ENCODE measurements at places on chromosomes 1 and 21.

- DNase-seq = peak; percentile 32
Observed at GRCh38 chr1:152869808-152870419, 8.2 kb upstream of the SMCP start.

DNA sequence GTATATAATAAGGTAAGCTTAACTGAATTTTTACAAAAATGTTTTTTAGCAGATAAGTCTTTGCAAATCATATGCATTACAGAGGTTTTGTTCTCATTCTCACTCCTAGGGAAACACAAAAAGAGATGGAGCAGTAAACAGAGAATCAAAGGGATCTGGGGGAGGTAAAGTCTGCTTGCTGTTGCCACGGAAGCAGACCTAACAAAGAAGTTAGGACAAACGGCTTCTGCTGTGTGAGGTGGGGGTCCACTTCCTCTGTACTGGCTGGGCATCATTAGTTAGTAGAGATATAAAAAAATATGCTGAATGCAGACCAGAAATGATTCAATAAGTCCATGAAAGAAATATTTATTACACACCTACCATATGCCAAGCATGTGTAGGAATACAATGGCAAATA is 34.2 kb downstream of the GJA5 start:
- DNase-seq = no peak

DNA sequence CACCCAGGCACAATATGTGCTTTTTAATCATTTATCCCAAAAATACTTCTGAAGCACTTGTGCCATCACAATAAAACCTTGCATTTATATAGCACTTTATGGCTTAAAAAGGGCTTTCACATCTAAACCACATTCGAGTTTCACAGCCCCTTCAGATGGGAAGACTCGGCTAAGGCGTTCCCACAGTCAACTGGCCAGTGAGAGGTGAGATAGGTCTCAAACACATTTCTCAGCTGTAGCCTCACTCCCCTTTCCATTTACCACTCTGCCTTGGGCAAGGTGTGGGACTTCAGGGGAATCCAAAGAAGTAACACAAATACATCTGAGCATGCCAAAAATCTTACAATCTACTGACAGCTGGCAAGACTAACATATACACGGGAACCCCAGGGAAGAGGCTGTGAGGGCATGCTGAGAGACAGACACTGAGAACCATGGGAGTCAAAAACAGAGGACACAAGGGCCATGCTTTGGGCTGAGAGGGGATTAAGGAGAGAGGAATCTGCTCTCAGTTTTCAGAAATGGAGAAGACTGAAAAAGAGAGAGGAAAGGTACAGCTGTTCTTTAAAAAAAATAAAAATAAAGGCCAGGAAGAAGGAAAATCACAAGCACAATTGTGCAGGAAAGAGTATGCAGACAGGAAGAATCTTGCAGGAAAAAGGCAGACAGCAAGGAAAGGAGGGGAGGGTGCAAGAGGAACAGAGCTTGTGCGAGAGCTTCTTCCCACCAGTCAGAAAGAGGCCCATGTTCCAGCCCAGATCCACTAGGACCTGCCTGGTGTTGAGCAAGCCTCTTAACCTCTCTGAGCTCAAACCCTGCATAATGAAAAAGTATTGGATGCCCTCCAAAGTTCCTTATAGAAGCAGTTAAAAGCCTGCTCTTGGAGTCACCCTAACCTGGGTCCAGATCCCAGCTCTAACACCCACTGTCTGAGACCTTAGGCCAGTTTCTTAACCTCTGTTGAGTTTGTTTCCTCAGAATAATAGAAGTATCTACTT is 73.5 kb downstream of the JAK1 start:
- DNase-seq = no peak

DNA sequence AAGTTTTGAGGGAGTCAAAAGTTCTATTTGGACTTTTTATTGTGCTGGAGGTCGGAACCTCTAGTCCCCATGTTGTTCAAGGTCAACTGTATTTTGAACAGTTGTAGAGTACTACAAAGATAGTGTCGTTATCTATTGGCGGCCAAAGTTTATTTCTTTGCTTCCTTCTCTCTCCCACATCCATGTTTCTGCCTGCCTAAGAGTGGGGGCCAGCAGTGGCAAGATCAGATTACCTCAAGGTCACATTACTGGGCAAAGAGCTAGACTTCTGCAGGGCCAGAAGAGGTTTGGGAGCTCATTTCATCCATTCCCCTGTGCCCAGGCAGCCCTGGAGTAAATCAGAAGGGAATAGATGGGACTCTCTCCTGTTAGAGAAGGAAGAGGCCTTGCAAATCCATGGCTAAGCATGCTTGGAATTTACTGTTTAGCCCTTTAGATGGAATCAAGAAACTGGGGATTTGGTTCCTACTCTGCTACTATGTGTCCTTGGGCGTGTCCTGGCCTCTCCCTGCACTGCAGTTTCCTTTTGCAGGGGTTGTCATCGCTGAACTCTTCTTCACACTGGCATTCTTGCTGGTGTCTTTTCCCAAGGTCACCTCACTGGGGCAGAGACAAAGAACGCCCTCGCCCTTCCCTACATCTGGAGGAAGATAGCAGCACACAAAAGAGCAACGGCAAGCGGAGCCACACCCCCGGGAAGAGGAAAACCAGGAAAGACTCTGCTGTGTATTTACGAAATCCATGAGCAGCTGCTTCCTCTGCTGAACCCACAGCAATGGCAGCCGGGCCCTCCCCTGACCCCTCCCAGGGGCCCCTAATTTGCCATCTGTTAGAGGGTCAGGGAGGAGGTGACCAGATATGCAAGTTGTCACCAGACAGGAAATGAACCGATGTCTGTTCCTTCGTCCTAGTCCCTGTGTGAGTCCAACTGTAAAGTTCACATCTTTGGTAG is 73.3 kb downstream of the PLPP3 start:
- DNase-seq = no peak

GRCh38 chr1:80646053-80646452 is 1154.7 kb upstream of the ADGRL2 start:
- DNase-seq = no peak

DNA sequence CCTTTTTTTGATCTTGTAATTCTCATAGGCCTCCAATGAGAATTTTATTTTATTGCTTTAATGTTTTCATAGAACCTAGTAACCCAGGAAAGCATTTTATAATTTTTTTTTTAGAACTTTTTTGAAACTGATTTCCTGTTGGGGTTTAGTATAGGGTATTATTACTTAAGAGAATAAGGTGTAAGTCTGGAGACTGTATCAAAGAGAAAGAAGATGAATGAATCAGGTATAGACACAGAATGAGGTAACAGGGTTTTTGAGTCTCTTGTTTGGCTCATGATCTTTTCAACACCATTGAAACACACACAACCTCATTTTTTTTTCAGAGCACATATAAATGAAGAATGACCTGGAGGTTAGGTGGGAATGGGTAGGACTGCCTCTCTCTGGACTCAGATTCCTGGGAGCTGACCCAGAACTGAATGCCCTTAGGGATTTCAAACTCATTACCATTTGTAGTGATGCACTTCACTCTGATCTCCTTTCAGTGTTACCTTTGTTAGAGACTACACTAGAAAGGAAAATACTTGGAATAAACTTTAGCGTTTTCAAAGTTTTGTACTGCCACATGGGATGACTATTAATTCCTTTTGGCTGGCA is 51.0 kb downstream of the EPB41 start:
- no peak for DNase-seq

DNA sequence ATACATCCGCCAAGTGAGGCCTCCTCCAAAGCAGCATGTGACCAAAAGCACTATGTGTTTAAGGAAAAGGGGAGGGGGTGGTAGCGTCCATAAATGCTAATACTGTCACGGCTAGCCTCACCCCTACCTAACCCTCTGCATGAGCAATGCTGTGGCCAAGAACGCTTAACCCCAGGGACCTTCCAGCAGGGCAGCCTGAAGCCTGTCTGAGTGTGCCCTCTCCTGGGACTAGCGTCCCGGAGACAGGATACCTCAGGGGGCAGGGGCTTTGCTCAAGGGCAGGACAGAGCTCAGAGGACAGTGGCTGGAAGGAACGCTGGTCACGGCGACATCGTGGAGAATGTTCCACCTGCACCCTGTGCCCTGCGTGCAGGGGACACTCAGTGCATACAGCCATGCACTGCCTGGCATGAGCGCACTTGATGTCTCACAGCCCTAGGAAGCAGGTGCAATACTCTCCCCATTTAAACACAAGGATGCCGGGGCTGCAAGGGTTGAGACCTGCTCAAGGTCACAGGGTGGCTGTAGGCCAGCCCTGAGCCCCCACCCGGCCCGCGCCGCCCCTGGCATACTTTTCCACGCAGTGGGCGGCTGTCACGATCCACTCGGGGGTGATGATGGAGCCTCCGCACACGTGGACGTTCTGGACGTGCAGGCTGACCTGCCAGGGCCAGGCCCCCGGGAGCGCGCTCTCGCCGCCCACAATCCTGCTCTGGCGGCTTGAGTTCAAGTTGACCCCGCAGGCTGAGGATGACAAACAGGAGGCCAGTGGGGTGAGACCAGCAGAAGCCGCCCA is 35.0 kb downstream of the TMPRSS2 start:
- DNase-seq = no peak

GRCh38 chr1:63739452-63739851 is 34.4 kb upstream of the ROR1 start:
- DNase-seq = no peak

DNA sequence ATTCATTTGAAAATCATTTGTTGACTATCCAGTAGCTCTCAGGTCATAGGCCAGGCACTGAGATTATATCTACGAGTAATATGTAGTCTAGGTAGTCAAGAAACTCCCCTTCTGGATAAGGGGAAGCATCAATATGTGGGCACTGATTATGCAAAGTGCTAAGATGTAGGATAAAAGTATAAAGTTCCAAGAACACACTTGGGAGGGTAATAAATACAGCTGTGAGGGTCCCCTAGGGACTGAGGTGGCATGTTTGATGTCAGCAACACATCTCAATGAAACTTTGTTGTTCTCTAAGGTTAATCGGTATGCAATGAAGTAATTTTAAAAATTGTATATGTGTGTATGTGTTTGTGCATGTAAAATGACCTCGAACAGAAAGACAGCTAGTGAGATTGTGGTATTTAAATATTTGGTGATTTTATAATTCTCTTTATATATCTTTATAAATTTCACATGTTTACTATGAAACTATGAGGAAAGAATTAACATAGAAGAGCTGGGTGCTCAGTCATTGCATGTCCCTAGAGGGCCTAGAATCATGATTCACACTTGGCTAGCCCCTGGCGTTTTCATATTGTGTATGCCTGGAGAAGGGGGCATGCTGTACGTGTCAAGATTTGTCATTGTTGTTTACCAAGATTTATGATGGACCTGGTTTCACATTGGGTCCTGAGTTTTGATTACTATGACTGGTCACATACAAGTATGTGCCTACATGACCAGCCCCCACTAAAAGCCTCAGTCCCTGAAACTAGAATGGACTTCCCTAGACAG is 140.1 kb upstream of the DUSP10 start:
- no peak for DNase-seq

DNA sequence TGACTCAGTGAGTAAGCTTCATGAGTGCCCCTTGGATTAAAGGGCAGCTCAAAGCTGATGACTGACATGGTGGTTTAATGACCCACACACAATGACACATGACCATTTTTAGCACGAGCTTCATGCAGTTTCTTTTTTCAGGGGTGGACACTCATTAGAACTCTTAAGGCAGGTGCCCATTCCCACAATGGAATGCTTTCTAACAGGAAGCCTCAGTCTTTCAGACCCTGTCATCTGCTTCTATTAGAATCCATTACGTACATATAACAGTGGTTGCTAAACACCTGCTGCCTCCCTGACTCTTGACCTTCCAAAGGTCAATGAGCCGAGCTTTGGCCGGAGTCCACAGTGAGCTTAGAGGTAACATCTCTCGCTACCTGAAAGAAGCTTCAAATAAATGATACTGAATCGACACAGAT is 27.4 kb downstream of the AKNAD1 start:
- DNase-seq = no peak

DNA sequence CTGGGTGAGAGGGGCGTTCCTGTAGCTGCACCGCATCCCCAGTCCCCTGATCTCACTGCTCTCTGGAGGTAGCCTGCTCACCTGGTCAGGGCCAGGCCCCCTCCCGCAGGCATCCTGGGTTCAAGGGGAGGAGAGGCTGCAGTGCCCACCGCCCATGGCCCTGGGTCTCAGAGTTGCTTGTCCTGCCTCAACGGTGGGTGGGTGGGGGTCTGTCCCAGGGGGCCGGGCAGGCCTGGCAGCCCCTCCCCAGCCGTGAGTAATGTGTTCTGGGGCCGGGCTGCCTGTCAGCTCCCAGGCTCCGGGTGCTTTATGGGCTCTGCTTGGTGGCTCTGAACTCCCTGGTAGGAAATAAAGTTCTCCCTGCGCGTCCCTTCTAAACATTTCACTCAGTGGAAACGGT is 126.9 kb downstream of the CASZ1 start:
- no peak for DNase-seq

- DNase-seq = no peak
Observed at GRCh38 chr1:116748272-116748671, 6.0 kb upstream of the CD2 start.

DNA sequence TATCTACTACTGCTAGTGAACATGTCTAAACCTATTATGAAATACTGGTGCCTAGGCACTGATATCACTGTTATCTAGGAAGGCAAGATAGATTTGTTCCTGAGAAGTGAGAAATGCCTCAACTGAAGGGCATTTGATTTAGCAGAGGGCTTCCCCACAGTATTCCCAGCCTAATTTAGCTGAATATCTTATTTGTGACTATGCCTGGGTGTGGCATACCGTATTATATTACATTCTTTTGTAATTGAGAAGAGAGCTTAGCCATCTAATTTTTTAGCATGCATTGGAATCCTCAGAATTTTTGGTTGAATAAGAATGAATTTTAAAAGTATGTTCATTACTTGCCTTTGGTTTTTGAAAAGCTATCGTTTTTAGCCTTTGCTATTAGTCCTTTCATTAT is 99.1 kb downstream of the ZP4 start:
- DNase-seq = no peak

DNA sequence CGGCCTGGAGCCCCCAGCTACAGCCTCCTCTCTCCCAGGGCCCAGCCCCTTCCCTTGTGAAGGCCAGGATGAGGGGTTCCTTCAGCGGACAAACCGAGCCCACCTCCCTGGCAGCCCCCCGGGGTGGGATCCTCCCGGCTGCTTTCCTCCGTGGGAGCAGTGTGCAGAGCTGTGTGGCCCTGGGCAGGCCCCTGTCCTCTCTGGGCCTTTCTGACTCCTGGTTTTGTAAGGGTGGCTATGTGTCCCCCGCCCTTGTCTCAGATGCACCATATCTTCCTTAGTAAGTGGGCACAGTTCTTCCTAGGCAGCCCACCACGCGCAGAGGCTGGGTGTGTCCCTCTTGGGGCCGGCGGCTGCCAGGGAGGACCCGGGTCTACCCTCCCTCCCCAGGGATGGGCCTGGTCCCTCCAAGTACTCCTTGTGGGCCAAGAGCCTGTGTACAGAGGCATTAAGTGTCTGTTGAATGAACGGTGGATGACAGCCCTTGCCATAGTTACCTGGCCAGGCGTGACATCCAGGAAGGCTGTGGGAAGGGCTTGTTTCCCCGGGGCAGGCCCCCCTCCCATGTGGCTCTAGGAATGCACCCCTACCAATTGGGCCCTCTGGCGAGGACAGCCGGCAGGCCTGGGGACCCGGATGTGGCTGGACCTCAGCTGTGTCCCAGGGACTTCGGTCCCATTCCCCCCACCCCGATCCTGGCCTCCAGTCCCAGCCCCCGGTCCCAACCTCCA is 3.8 kb downstream of the SMIM1 start:
- DNase-seq = no peak

GRCh38 chr1:2108213-2108876 is 58.1 kb downstream of the PRKCZ start:
- DNase-seq = no peak
